ENCODE measurements at places on chromosomes 4 and X.
A peak's percentile ranks its signal among the peaks of the same experiment; 100 is the strongest.

- no peaks in the 10 kb centered on the region for H3K27me3 ChIP-seq
- H3K4me3 ChIP-seq, result no peak overlapping the region
- no peak for DNase-seq
- peak overlapping the region; percentile 86 for H3K27ac ChIP-seq
- peaks cover 11% of the 10 kb centered on the region for H3K36me3 ChIP-seq
- H3K4me1 ChIP-seq, result peaks cover 64% of the 10 kb centered on the region
These were observed 19.0 kb downstream of the SMS start for GRCh38 chrX:21959362-21960051.

GRCh38 chrX:131779306-131779705 is 235.4 kb downstream of the OR13H1 start:
- DNase-seq, result no peak
- peaks cover 63% of the 10 kb centered on the region for H3K36me3 ChIP-seq
- no peaks in the 10 kb centered on the region for H3K4me1 ChIP-seq
- H3K27ac ChIP-seq, result no peak overlapping the region
- no peaks in the 10 kb centered on the region for H3K27me3 ChIP-seq

DNA sequence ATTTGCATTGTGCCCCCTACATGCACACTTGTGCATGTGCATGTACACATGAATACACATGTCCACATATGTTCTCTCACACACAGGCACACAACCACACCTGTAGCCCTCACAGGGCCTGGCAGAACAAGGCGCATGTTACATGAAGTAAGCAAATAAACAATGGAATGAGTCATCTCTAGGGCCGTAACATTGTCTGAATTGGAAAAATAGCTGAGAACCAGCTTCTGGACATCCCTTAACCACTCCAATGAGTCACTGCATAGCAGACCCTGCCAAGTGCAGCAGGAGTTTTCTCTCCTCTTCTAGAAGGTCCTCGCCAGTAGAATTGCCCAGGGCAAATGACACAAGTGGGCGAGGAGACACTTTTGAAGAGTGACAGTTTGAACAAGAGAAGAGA is 66.1 kb downstream of the MAGEA10 start:
- no peaks in the 10 kb centered on the region for H3K4me1 ChIP-seq
- H3K36me3 ChIP-seq, result no peaks in the 10 kb centered on the region
- no peak overlapping the region for H3K4me3 ChIP-seq

GRCh38 chr4:183659872-183660242 is 764 bp downstream of the TRAPPC11 start:
- H3K36me3 ChIP-seq, result peaks cover 5% of the 10 kb centered on the region
- peak overlapping the region; percentile 92 for H3K27ac ChIP-seq
- peaks cover 28% of the 10 kb centered on the region for H3K4me1 ChIP-seq
- H3K27me3 ChIP-seq, result no peaks in the 10 kb centered on the region
- no peak for DNase-seq

- peak overlapping the region; percentile 75 for H3K27ac ChIP-seq
- no peak for DNase-seq
- no peaks in the 10 kb centered on the region for H3K36me3 ChIP-seq
These were observed 108.7 kb upstream of the ATP6AP2 start for GRCh38 chrX:40471965-40472648.

DNA sequence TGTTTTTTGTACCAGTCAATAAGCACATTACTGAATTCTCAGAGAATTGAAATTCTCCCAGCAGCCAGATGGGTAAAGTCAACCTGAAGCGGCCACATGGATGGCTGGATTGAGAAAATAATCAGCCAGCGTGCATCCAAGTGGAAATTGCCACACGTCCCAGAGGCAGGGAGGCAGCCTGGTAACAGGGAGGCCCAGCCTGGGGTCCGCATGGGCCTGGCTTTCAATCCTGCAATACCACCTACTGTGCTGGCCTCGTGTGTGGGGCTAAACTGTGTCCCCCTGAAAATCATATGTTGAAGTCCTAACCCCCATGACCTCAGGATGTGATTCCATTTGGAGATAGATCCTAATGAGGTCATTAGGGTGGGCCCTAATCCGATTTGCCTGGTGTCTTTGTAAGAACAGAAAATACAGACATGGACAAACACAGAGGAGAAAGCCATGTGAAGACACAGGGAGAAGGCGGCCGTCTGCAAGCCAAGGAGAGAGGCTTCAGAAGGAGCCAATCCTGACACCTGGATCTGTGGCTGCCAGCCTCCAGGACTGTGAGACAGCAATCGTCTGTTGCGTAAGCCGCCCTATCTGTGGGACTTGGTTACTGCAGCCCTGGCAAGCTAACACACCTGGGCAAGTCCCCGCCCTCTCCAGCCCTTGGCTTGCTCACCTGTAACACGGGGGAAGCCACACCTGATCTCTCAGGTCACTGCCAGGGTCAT is 90.3 kb downstream of the JAKMIP1 start:
- no peaks in the 10 kb centered on the region for H3K36me3 ChIP-seq
- no peak for DNase-seq
- peaks cover 5% of the 10 kb centered on the region for H3K4me1 ChIP-seq

GRCh38 chrX:13786048-13786447 is 30.8 kb downstream of the GPM6B start:
- no peak overlapping the region for H3K4me3 ChIP-seq
- peaks cover 9% of the 10 kb centered on the region for H3K4me1 ChIP-seq
